ENCODE measurements at places on chromosomes 11 and 22.

DNA sequence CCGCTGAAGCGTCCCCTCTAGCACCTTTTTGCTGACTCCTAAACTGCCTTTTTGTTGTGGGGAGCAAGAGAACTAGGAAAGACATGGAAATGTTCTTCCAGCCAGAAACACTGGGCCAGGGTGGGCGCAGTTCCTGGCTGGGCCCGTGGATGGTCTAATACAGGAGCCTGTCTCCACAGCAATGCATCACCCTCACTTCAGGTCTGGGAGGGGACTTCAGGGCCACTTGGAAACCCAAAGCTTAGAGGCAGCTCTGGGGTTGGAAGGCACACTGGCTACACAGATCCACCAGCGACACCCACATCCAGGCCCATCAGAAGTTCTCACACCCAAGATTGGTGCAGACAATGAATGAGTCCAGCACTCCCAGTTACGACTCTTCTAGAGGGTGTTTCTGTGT lies 120.3 kb downstream of the ETS1 start:
- DNase-seq: no peak

- no peak for DNase-seq
These were observed 45.3 kb downstream of the GDPD5 start for GRCh38 chr11:75480185-75481175.

DNA sequence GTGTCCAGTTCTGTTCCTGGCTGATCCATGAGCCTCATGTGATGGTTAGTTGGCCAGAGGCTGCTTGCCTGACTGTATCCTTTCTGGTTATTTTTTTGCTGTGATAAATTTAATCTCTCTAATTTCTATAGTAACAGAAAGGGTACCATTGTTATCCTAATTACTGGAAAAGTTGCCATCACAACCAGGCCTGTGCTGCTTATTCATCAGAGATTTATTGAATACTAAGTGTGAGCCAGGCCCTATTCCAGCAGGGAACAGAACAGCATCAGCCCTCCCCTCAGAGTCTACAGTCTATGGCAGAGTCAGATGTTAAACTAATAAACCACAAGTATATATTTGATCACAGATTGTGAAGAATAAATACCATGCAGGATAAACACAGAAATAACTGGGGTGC lies 86.8 kb downstream of the DEPDC5 start:
- DNase-seq: no peak

GRCh38 chr11:1766719-1767398 lies 3.1 kb upstream of the CTSD start:
- no peak for DNase-seq

DNA sequence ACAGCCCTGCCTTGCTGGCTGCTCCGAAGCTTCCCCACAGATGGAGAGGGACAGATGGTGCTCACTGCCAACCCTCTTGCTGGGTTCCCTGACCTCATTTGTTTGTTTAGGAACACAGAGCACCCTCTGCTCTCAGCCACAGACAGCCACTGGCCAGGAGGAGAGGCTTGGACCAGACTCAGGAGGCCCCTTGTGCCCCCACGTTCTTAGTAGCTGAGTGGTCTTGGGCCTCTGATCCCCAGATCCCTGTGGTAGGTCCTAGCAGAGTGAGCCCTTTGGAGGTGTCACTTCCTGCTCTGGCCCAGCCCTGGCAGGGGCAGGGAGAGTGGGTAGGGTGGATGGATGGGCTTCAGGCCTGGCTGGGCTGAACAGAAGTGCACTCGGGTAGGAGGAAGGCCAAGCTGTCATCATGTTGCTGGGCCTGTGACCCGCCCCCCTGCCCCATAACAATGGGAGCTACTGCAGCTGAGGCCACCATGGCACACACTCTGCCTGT lies 84.0 kb downstream of the DHCR7 start:
- DNase-seq: no peak

- no peak for DNase-seq
These were observed 935 bp downstream of the QSER1 start for GRCh38 chr11:32893343-32894148.

GRCh38 chr11:5922749-5923426 lies 19.2 kb upstream of the OR56A3 start:
- peak; percentile 69 for DNase-seq

GRCh38 chr11:134755535-134755934 lies 343.5 kb upstream of the B3GAT1 start:
- DNase-seq: no peak

GRCh38 chr11:134481135-134481534 lies 69.1 kb upstream of the B3GAT1 start:
- DNase-seq: no peak

DNA sequence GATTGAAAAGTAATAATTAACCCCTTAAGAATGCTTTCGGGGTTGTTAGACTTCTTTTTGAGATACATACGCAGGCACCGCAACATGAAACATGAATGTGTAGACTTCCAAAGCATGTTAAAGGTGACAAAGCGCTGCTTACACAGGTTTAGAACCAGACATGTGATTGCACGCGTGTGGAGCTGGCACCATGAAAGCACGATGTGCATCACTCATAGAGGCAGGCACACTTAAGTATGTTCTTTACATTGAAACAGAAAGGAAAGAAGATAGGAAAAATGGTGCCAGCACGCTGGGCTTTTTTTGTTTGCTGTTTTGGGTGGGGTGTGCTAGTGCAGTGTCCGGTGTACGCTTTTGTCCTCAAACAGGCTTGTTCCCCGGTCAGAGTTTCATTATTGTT lies 83.6 kb upstream of the PPARA start:
- DNase-seq: peak; percentile 48

DNA sequence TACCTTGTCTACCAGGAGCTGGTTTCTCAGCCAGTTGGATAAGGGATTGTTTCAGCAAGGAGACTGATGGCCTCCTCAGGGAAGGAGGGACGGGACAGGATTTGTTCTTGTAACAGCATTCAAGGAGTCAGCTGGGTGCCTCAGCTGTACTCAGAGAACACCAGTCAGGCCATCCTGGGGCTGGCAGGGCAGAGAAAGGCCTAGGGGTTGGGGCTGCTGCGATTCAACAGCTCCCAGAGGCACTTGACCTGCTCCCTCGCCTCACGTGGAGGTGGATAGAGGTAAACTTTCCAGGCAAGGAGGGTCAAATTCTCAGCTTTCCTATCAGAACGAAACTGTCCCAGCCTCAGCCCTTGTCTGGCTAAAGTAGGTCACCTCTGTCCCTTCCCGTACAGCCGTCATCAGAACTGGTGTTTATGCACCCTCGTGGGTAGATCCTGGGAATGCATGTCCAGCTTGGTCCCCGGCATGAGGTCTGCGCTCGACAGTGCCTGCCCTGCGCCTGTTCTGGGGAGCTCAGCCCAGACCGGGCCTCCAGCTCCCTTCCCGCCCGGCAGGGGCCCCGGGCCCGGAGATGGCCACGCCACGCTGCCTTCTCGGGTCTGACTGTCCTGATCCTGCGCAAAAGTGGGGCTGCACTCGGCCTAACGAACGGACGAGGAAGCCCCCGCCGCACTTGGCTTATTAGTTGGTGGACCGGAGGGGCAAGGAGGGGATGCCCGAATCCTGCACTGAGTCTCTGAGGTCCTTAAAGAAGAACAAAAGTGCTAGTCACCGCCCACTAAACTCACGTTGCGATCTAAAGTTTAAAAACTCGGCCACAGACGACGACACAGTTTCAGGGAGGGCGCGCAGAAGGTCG lies 762 bp upstream of the CCDC134 start:
- no peak for DNase-seq

Measured in RCC 7860 (cell line).